Dermis microvascular lymphatic vessel endothelial cell (primary cell): ENCODE measurements at places on chromosomes 2 and 18.

DNA sequence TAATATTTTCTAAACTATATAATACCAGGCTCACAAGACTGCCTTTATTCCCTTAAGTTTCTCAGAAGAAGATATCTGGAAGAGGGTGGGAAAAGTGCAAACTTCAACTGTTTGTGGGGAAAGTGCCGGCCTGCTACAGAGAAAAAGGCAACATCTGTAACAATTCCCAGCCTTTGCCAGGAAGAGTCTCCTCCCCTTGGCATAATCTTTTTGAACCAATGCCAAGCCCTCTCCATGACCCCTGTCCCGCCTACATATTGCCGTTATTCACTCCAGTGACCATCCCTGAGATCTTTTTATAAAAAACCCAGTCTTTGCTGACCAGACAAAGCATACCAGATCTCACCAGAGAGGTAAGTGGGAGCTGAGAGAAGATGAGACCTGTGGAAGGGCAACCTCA lies at the start of gene REG3G:
TSS of gene REG3G (plus strand) at position 282 of the 400 bp plus-strand sequence. CDS start 392 bp downstream, outside the sequence.
- DNase-seq, result no peak

DNA sequence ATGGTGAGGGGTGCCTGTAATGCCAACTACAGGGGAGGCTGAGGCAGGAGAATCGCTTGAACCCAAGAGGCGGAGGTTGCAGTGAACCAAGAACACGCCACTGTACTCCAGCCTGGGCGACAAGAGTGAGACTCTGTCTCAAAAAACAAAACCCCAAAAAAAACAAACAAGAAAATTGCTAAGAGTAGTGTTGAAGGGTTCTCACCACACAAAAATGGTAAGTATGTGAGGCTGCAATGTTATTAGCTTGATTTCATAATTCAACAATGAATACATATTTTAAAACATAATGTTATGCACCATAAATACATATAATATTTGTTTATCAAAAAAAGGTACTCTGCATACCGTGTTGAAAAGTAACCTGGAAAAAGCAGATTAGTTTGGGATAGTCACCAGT lies 45.8 kb downstream of the PSMG2 start:
- DNase-seq, result no peak

DNA sequence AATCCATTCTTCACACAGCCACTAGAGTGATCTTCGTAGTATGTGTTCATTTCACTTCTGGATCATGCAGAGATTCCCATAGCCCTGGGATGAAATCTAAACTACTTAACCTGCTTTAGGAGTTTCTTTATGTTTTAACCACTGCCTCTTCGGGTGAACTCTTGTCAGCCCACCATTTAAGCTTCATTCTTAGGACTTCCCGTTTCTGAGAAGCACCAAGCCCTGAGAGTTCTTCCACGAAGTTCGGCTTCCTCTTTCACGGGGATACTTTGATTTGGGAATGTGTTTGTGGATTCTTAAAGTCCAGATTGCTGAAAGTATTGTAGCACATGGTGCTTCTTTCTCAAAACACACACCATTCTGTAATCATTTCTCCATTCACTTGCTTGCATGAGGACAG lies 205.0 kb downstream of the UBE2E3 start:
- DNase-seq, result no peak

DNA sequence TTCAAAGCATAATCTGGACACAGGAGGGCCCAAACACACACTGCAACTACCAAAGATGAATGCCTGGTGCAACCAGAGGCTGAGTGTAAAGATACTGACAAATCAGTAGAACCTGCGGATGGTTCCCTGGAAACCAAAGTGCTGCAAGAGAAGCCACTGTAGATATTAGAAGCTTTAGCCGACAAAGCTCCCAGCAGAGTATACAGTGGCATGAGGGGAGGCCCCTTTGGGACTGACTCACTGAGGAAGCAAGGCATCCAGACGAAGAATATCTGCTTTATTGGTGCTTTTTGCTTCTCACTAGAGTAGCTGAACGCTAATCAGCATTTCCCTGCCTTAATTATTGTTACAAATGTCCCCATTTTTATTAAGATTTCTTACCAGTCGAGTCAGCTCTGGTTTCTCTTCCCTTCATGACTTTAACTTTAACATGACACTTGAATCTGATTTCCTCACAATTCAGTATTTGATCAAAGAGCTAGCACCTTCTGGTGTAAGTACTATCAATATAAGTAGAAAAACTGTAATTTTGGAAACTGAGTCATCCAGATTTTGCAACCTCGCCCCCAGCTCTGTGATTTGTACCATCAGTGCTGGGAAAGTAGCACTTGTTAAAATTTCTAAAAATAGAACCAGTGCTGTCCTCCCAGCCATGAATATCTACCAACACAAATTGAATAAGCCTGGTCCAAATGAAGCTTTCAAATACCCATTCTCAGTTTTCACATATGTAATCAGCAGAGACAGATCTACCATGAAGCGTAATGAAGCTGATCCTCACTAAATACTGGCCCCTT lies 34.2 kb downstream of the FIGN start:
- no peak for DNase-seq

GRCh38 chr18:23538001-23538400 lies 34.7 kb downstream of the RMC1 start:
- DNase-seq, result no peak

DNA sequence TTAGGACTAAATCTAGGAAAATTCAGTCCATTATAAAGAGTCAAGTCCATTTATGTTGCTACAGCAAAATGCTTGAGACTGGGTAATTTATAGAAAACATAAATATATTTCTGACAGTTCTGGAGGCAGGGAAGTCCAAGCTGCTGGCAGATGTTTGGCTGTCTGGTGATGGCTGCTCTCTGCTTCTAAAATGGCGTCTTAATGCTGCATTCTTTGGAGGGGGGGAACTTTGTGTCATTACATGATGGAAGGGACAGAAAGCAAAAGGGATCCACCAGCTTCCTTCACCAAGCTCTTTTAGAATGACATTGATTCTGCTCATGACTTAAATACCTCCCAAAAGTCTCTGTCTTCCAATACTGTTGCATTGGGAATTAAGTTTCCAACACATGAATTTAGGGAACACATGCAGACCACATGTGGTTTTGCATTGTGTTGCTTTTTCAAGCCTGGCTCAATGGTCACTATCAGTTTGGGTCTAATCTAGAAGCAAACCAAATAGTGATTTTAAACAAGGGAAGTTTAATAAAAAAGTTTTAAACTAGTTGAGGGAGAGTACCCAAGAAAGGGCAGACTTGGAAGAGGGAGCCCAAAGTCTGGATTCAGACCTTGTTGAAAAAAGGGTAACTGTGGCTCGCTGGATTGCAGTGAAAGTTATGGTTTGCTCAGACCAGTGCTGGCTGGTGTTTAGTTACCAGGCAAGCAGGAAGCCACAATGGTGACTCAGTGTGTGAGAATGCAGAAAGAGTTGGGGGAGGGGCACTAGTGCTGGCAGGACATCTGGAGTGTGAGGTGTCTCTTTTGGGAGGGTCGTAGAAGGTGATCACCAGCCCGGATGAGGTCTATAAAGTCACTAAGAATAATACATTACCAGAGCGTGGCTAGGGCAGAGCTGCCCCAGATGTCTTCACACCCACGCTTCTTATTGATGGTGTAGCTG lies 30.8 kb downstream of the C18orf54 start:
- peak; percentile 91 for DNase-seq

DNA sequence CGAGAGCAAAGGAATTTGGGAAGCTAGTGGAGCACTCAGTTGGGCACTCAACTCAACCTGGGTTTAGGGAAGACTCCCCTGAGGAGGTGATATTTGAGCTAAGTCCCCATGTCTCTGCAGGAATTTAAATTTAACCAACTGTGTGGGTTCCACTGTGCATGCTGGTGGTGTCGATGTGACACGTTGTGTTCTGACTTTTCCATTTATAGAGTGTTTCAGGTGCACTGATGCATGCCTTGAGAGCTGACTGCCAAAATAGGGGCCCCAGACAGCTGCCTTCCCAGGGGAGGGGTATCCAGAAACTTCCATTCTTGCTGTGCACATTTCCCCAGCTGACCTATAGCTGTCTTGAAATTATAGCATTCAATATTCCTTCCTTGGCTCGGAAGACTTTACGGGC lies 63.7 kb upstream of the BCL2L11 start:
- DNase-seq, result no peak

GRCh38 chr2:214695789-214696188 lies 113.7 kb downstream of the BARD1 start:
- DNase-seq, result no peak

DNA sequence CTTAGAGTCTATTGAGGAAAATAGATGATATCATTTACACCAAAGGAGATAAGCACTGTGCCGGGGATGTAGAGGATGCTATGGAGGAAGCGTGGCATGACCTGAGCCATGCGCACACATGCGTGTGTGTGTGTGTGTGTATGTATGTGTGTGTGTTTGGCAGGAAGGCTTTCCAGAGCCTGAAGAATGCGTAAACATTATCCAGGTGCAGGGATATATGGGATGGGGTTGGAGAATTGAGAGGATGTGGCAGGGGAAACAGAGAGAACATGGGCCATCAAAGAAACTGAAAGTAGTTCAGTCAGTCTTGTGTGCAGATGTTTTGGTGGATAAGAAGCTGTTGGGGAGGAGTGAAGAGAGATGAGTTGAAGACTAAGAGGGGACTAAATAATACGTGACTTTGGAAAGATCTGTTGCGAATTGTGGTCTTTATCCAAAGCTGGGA lies 9.3 kb upstream of the STAT1 start:
- DNase-seq, result peak; percentile 82

DNA sequence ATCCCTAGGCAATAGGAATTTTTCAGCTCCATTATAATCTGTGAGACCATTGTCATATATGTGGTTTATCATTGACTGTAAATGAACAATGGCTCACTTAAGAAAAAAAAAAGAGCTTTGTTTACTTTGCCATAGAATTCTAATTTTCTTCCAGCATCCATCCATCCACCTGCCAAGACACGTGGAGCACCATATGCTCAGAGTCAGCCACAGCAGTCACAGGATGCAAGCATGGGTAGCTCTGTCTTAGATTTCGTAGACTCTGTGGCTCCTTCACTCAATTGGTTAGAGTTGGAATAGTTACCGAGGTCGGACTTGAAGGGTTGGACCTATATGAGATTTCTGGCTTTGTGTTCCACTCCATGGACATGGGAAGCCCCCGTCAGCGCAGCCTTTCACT lies 75.6 kb downstream of the COA5 start:
- DNase-seq, result no peak

GRCh38 chr2:175837046-175837445 lies 165.0 kb downstream of the LNPK start:
- DNase-seq, result no peak

DNA sequence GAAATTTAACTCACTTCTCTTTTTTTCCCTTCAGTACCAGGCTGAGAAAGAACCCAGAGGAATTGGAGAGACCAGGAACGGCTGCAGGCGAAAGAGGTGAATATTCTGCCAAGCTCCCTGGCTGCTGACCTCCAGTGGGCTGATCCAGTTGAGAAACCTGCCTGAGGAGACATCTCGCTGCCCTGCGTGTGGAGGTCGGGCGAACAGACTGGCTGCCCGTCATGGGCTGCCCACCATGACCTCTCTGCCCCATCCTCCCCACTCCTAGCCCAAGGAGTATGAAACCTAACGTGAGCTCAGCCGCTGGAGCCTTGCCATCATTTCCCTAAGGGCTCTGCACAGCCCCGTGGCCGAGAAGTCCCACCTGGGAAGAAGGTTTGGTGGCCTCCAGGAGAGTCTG lies 148.8 kb upstream of the SALL3 start:
- no peak for DNase-seq

DNA sequence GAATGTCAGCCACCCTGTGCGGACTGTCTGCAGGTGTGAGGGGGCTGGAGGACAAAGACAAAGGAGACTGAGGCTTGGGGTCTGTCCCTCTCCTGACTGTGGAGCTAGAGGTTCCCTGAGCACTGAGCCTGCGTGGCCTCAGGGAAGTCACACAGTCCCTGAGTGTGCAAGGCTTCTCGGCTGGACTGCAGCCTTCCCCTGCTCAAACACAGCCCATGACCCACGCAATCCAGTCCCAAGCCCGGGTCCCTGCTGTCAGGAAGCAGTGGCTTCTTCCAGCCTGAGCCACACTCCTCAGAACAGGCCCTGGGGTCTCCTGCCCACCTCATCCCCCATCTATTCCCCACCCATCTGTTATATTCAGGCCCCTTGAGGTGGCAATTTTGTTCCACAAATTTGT lies 2.7 kb downstream of the ASTL start:
- no peak for DNase-seq

- no peak for DNase-seq
Observed at GRCh38 chr18:70469916-70470315, 181.1 kb downstream of the SOCS6 start.
